ENCODE measurements at places on chromosomes 11 and 22.

- no peak for DNase-seq
Measured at GRCh38 chr11:36719358-36720107, 121.5 kb upstream of the RAG2 start.

DNA sequence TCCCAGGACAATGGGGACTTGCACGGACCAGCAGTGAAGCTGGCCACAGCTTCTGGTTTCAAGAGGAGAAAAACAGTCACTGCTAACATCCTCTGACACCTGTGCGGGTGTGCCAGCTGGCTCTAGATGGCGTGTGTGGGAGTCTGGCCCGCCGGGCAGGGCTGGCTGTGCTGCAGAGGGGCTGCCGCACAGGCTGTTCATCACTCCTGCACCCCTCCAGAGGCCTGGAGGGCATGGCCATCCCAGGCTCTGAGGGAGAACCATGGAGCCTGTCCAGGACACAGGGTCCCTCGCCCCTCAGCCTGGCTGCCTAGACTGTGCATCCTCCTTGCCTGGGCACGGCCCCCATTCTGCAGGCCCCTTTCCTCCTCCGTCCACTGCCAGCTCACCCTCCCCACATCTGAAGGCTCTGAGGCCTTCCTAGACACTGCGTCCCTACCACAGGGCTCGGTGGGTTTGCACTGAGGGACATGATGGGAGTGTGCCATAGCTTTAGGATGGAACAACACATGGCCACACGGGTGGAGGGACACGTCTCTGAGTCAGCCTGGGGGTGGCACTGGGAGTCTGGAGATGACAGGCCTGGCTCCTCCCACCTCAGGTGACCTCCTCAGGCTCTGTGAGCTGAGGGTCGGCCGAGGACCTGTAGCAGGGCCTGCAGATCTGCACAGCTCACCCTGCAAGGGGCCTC, 42.1 kb upstream of the GNB1L start:
- DNase-seq, result no peak

DNA sequence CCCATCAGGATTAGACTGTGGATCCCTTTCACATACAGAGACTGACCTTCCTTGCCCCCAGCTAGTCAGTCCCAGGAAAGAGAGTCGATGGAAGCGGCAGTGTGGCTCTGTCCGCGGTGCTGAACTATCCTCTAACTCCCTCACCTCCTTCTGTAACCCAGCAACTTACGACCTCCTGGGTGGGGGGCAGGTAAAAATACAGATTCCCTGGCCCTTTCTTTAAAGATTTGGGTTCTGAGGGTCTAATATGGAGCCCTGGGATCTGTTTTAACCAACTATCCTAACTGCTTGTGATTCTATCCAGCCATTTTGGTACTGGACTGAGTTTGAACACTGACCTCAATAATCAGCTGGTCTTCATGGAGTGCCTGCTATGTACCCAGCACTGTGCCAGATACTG, 23.2 kb downstream of the MFNG start:
- DNase-seq, result no peak

DNA sequence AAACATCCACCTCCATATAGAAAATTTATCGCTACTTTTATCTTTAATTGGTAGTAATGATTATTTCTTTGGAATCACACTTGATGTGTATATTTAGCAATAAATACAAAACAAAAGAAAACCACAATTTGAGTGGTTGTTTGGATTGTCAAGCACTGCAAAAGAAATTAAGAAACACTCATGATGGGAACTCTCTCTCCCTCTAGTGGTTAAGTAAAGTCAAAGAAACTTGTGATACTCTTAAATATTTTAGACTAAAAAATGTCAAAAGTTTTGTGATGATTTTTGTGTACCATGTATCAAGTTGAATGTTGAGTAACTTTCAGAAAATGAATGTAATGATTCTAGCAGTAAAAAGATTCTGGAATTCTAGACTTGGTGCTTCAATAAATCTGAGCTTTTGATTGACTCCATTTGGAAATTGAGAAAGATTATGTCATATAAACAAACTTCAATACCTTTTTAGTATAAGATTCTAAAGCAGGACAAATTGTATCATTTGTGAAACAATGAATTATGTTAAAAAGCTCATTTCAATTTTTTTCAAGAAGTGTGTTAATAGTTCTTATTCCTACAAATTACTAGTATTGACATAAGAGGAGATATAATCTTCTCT, 20.8 kb downstream of the MUC15 start:
- DNase-seq, result no peak

DNA sequence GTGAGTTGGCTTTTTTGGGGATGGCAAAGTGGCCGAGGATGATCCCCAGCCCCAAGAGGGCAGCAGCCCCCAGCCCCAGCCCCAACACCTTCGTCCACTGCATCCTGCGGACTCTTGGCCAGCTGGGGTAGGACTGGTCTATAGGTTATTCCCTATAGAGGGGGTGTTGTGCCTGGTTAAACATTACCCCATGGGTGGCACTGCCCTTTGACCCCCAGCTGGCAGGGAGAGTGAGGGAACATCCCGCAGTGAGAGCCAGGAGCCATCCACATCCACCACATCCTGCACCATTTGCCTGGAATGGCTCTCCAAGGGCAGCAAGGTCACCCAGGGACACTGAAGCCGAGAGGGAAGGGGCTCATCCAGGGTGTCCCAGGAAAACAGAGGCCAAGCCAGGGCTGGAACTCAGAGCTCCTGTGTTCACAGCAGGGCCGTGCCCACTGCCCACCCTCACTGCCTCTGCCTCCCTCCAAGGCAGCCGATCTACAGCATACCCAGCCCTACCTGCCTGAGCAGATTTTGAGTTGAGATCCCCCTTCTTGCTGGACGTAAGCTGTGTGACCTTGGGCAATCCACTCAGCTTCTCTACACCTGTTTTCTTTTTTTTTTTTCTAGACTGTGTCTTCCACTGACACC, at the start of gene NAALADL1:
Gene NAALADL1 (minus strand): TSS at position 135 of the 636 bp plus-strand sequence. CDS start 32 bp downstream, at position 103.
- DNase-seq, result no peak

- no peak for DNase-seq
Measured at GRCh38 chr22:23525510-23525909, 54.6 kb downstream of the IGLL1 start.

GRCh38 chr22:22745225-22746060, 101.0 kb downstream of the GGTLC2 start:
- no peak for DNase-seq

- no peak for DNase-seq
Measured at GRCh38 chr11:104619751-104620150, 278.5 kb downstream of the CASP12 start.

Measured in H1 (cell line).